Omental fat pad (tissue), 4 donors: ENCODE measurements at places on chromosomes 7 and 10.

- no peak for DNase-seq
These were observed at the start of gene PARD3 for GRCh38 chr10:34815185-34816084. Gene PARD3 (minus strand): TSS chr10:34815296. CDS start chr10:34814995, 301 bp downstream.

GRCh38 chr10:77049896-77050295, 587.7 kb downstream of the KCNMA1 start:
- DNase-seq, result no peak

GRCh38 chr7:33986951-33987947, 81.9 kb downstream of the BMPER start:
- DNase-seq, result no peak

DNA sequence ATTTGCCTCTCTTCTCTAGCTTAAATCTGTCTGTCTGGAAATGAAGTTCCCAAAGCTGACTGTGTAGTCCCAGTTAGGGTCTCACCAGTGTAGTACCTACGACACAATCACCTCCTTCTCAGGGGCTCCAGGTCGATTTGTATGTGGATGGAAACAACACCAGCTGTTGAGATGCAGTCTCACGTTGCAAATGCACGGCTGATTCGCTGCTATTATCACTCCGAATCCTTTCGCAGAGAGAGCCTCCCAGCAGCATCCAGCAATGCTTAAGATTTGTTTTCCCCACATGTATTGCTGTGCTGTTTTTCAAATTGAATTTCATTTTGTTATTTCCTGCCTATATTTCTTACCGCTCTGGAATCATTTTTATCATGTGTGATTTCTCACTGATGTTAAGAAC, 16.3 kb downstream of the VSTM4 start:
- no peak for DNase-seq

DNA sequence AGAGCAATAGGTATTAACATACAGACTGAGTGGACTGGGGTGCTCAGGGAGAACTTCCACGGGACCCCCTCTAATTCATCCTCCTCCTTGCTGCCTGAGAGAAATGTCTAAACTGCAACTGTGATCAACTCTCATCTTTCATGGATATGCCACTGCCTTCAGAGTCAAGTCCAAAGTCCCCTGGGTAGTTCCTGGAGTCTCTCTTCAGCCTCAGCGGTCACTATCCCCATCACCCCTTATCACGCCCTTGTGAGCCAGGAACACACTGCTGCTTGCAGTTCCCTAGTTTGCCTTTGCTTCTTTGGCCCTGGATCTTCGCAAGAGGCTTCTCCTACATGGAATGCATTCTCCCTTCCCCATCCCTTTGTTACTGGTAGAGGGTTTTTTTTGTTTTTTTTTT, 58.7 kb upstream of the AUTS2 start:
- DNase-seq, result no peak

DNA sequence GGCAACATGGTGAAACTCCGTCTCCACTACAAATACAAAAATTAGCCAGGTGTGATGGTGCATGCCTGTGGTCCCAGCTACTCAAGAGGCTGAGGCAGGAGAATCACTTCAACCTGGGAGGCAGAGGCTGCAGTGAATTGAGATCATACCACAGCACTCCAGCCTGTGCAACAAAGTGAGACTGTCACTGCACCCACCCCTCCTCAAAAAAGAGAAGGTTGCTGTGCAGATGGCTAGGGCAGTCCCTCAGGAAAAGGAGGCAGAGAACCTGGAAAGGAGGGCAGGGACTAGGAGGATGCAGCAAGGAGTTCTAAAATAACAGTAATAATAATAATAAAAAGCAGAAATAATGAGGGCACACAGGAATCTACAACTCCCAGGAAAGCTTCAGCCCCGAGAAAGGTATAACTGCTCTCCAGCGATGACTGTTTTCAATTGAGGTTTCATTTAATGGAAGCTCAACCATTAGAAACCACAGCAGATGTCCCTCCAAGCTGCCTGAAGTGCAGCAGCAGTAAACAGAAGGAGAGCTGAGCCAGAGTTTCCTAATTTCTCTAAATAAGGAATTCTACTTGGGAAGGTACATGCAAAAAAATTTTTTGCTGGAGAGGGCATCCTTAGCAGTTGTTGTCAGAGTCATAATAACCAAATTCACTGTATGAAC, 326.5 kb downstream of the GATA3 start:
- no peak for DNase-seq

GRCh38 chr7:70726951-70727378, 405.0 kb upstream of the GALNT17 start:
- no peak for DNase-seq

GRCh38 chr7:122136639-122137245, 7.3 kb downstream of the AASS start:
- no peak for DNase-seq

DNA sequence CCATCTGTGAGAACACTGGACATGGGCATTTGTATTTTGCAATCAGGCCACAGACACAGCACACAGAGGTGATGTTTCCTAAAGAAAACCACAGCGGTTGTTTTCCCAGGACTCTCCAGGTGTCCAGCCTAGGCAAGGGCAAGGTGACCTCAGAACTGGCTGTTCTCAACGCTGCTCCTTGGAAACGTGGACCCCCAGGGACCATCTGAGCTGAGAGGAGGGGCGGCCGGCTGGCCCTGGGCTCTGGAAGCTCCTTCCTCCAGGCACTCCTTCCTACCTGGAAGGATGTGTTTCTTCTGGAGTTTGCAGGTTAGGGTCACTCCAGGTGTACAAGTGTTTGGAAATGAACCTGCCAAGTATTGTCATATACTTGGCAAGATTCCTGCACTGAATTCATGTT, 103.1 kb downstream of the ADARB2 start:
- DNase-seq, result no peak

DNA sequence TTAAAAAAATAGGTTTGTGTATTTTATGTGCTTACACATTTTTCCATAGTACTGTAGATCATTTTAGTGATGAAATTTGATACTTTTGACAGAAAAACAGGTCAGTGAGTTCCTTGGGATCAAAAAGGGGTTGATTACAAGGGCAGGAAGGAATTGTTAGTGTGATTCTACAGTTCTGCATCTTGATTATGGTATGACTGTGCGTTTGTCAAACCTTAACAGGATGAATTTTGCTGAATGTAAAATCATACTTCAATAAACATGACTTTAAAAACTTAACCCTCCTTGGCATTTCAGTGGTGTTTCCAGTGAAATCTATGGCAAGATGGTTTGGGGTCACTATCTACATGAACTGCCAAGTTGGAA, 35.6 kb upstream of the TOMM7 start:
- DNase-seq, result no peak
